ENCODE measurements at places on chromosomes 16 and 17. TPM values are rescaled to one million over a fixed set of nuclear protein-coding genes. Genes with fewer than 3 reads are reported as not detected.

PITPNM3 gene
- total RNA-seq = 13.9 TPM

C1QTNF8 gene
- total RNA-seq = not detected

KIF2B gene
- total RNA-seq = not detected

MIEF2 gene
- 29.2 TPM for total RNA-seq

C17orf50 gene
- total RNA-seq = not detected

SAMD14 gene
- 21.5 TPM for total RNA-seq

SPATA32 gene
- total RNA-seq = not detected

DRG2 gene
- 14.3 TPM for total RNA-seq

CD19 gene
- not detected for total RNA-seq

SEPHS2 gene
- total RNA-seq = 12.3 TPM

ACSM5 gene
- total RNA-seq = 0.78 TPM

LLGL1 gene
- 34.0 TPM for total RNA-seq

CHST4 gene
- total RNA-seq = not detected

TBC1D3B gene
- total RNA-seq = 1.9 TPM

PMFBP1 gene
- 2.5 TPM for total RNA-seq

TTLL6 gene
- total RNA-seq = 0.16 TPM

PIK3R5 gene
- total RNA-seq = 0.62 TPM

ADAM11 gene
- 19.0 TPM for total RNA-seq

OR2C1 gene
- total RNA-seq = 0.62 TPM

DNAAF1 gene
- total RNA-seq = 0.62 TPM

DNA sequence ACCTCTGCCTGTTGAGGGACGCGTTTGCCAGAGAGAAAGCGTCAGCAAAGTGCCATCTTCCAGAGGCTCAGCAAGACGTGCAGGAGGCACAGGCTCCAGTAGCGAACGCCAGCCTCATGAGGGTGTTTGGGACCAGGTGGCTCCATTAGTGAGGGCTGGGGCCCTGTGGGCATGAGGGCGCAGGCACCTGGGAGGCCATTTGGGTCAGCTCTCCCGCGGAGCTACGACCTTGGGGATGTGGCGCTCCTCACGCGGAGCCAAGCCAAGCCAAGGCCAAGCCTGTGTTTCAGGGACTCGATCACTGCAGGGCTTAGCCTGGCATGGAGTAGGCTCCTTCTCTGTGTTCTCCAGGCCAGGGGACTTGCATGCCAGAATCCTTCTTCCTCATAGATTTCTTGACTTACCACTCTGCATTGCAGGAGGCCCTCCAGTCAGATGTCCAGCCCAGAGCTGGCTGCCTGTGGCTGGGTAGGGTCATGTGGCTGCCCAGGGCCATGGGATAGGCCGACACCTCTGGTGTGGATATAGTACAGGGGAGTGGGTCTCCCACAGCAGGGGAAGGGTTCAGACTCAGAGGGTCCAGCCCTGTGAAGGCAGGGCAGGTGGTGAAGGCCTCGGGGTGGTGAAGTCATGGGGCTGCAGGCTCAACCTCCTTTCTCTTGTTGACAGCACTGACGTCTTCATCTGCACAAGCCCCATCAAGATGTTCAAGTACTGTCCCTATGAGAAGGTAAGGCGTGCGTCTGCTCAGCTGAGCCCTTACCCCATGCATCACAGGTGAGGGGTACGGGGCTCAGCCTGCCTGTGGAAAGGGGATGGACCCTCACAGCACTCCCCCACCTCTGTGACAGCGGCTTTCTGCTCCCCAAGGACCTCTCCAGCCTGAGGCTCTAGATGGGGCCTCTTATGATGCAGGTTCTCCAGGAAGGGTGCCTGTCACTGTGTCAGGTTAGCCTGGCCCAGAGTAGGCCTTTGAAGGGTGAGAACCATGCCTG, 19.6 kb downstream of the NT5M start:
- no peak for DNase-seq

- no peak for DNase-seq
Measured at GRCh38 chr16:84423416-84423837, 55.1 kb downstream of the ATP2C2 start.

- DNase-seq = no peak
Measured at GRCh38 chr17:32240750-32241149, 24.9 kb upstream of the RHBDL3 start.

DNA sequence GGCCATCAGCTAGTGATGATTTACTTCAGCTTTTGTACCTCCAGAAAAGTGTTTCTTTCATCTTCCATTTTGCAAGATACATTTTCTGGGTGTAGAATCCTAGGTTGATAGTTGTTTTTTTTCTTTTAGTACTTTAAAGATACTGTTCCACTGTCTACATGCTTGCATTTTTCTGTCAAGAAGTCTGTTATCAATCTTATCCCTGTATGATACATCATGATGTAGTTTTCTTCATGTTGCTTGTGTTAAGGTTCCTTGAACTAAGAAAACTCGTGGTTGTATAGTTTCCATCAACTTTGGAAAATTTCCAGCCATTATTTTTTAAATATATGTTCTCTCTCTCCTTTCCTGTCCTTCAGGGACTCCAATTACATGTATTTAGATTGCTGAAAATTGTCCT, 24.1 kb downstream of the DYNLL2 start:
- no peak for DNase-seq

GRCh38 chr16:23072084-23072599, 77.1 kb downstream of the USP31 start:
- peak; percentile 21 for DNase-seq

GRCh38 chr16:67284699-67285646, 5.6 kb downstream of the PLEKHG4 start:
- DNase-seq = no peak

DNA sequence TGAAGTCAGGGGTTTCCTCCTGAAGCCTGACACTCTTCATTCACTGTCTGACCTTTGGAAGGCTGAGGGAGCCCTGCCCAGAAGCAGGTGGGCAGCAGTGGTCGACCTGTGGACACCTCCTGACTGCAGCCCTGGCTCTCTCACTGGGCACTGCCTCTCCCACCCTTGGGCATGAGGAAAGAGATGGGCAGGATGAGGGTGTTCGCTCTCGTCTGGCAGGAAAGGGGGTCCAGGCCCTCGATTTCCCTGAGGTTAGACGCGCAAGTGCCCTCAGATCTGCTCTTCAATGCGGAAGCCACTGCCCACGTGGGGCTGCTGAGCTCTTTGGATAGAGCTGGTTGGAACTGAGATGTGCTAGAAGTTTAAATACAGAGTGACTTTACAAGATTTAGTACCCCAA, 171.9 kb downstream of the AHSP start:
- no peak for DNase-seq

GRCh38 chr17:3732210-3732621, 8.5 kb downstream of the HASPIN start:
- DNase-seq = no peak

GRCh38 chr16:61820398-61820797, 215.8 kb downstream of the CDH8 start:
- no peak for DNase-seq

DNA sequence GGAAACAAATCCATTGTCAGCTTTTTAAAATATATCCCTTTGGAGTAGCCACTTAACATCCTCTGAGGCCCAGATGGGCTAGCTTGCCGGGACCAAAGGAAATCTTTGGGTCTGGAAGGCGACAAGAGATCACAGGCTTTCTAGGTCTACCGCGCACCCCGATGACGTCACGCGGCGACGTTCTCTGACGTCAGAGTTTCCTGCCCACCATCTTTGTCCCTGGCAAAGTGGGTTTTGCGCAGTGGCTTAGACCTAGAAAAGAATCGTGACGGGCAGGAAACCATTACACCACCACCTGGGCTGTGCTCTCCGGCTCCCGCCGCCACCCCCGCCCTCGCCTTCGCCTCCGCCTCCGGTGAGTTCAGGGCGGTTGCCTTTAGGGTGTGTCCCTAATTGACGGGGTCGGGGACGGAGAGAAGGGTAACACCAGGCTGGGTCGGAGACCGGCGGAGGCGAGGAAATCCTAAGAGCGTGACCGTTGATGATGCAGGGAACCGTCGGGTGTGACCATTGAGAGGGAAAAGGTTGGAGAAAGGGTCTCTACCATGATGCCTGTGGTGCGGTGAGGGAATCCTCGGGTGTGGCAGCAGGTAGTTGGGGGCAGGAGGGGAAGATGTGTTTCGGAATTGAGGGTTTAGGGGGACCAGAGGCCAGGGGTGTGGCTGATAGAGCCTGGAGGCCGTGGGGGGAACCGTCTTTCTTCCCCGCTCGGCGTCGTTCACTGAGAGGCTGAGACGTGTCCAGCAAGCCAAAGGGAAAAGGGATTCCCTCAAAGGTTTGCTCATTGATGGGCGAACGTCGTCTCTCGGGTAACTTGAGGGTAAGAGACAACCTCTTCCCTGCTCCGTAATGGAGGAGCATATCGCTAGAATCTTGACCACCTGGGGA, at the start of gene AP2B1:
Gene AP2B1 (plus strand): TSS at position 249 of the 888 bp plus-strand sequence. CDS start 6,709 bp downstream, outside the sequence.
- DNase-seq = peak; percentile 87

DNA sequence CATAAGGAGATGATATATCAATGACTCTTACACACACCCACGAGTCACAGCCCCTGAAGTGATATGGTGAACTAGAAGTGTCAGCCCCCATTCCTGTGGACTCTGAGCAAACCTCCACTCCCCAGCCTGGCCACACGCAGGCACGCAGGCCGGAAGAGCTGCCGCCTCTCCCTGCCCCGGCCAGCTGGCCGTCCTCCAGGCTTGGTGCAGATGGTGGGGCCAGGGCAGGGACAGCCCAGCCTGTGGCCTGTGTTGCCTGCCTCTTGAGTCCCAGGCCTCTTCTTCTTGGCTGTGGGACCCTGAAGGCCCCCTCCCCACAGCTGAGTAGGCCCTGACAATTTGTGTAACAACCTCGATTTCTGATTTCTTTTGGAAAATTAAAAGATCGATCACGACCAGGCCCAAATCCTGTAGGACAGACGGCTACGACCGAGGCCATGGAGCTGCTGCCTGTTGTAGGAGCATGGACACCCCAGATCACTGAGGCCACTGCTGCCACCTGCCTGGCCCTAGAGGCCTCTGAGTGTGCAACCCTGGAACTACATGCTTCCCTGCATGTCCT, 10.0 kb upstream of the MPRIP start:
- DNase-seq = peak; percentile 37

- DNase-seq = no peak
Measured at GRCh38 chr17:65776890-65777289, 215.4 kb upstream of the AXIN2 start.

GRCh38 chr17:56735842-56736241, 97.9 kb downstream of the C17orf67 start:
- DNase-seq = no peak

DNA sequence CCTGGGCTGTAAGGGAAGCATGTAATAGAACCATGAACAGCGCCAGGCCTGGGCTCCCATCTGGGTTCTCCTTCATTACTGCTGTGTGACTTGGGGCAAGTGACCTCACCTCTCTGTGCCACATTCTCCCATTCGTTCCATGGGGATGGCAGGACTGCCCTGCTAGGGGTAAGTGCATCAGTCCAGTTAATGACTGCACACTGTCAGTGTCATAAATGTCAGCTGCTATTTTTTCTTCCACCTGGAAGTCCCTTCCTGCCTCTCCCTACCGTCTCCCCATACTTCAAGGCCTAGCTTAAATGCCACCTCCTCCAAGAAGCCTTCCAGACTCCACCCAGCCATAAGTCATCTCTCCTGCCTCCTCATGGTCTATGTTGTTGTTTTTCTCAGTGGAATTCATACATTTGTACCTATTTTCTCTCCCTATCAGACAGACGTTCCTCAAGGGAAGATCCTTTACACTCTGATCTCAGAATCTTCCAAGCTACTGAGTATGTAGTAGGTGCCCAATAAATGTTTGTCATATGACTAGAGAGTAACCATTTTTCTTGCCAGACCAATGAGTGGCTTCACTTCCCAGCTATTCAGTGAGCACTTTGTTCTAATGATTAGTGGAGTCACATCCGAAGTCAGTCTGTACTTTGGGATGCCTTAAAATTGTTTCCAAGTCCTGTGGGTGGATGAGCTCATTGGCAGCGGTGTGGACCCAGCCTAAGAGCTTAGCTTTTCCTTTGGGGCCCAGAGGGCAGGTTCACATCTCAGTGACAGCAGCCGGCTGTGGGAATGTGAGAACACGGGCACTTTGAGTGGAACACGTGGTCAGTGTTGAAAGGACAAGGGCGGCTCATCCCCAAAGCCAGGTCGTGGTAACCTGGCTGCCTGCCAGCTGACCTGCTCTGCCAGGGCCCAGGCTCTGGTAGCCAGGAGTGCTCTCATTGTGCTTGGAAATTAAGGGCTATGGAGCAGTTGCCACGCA, 147.5 kb upstream of the GSE1 start:
- DNase-seq = no peak

GRCh38 chr16:68380676-68381362, 67.5 kb downstream of the SMPD3 start:
- DNase-seq = no peak

DNA sequence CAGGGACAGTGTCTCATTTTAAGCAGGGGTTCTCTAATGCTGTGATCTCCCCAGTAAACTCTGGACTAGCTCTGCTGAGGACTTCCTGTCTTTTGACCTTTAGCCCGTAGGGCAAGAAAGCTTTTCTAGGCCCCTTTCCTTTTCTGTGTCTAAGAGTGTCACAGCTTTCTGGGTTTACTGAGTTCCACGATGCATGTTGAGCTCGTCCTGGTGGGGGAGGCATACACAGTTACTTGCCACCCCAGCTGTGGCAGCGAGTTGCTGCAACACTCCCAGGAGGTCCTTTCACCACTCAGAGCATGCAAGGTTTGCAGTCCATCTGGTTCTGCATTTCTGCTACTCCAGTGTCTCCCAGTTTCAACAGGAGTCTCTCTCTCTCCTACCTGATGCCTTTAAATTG, 23.7 kb downstream of the NOD2 start:
- no peak for DNase-seq

GRCh38 chr17:65537845-65538674, 23.4 kb downstream of the AXIN2 start:
- DNase-seq = peak; percentile 41

GRCh38 chr17:54269881-54270280, 447.2 kb downstream of the KIF2B start:
- DNase-seq = no peak

DNA sequence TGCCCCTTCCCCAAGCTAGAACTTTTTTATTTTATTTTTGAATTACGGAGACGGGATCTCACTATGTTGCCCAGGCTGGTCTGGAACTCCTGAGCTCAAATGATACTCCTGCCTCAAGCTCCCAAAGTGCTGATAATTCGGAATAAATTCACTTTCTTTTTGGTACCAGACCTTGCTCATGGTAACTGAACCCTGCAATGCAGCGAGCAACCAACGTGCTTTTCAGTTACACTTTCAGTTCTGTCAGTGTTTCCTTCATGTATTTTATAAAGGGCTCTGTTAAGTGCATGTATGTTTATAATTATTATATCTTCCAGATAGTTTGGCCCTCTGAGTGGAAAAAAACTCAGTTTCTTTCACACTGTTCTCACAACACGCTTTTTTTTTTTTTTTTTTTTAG, 13.9 kb downstream of the C16orf96 start:
- DNase-seq = no peak

- no peak for DNase-seq
Measured at GRCh38 chr16:30829130-30830071, 42.4 kb upstream of the ZNF629 start.

- DNase-seq = no peak
Measured at GRCh38 chr16:57446531-57447185, 527 bp downstream of the CIAPIN1 start.

- no peak for DNase-seq
Measured at GRCh38 chr17:21250854-21251253, 2.4 kb downstream of the NATD1 start.

GRCh38 chr17:337453-337852, 15.2 kb downstream of the RPH3AL start:
- no peak for DNase-seq
